CD4-positive, alpha-beta T cell treated with Interleukin-6 at 100 ng/mL for 8 hours (primary cell): ENCODE measurements at places on chromosomes 12 and 14.

GRCh38 chr12:49666176-49666575, 41.0 kb downstream of the FMNL3 start:
- no peak for DNase-seq

- no peak for DNase-seq
These were observed 4.2 kb downstream of the TBK1 start for GRCh38 chr12:64456119-64456518.

DNA sequence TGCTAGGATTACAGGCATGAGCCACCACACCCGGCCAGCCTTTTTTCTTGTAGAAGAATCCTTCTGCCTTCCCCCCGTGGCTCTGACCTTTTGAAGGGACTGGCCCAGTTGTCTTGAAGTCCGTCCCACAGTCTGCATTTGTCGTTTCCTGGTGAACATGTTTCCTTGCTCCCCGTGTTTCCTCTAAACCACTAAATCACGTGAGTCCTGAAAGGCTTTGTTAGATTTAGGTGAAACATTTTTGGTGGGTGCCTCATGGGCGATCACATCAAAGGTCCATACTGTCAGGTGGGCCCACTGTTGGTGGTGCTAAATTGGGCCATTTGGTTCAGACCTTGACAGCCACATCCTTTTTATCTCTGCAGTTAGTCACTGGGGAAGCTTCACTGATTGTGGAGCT, 26.3 kb downstream of the MLXIP start:
- DNase-seq, result no peak

GRCh38 chr14:91244501-91244901, at the start of gene GPR68:
Gene GPR68 (minus strand): TSS chr14:91244704. CDS start chr14:91235050, 9,654 bp downstream.
- DNase-seq, result peak; percentile 51

DNA sequence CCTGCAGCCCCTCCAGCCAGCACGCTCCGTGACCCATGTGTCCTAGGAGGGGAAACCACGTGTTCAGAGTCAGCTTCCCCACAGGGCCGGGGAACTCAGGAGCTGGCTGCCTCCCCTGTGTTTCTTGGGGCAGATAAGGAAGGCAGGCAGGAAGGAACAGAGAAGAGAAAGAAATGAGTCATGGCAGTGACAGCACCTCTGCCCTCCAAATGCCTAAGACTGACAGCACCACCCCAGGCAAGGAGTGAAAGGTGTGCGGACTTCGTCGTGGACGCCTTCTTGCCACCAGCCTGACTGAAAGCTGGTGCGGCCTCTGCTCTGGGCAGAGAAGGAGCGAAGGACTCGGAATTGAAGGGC, 167.0 kb upstream of the FKBP4 start:
- DNase-seq, result no peak

DNA sequence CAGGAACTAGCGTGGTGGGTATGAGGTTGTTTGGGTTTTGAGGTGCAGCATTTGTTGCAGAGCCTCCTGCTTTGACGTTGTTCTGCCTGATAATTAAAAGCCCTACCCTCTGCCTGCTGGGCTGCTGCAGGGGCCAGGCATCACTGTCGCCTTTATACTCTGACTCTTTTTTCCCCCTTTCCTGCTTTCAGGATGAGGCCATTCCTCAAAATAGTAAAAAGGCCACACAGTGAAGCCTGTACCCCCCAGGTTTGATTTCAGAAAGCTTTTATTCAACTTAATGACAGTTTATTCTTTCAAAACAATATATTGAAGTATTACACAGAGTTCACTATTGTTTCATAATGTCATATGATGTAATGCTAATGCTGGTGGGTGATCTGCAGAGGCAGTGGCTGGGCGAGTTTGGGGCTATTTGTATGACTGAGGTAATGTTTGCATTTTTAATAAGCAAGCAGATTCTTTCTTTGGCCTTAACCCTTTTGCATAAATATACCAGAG, 9.1 kb downstream of the BORCS5 start:
- DNase-seq, result no peak

DNA sequence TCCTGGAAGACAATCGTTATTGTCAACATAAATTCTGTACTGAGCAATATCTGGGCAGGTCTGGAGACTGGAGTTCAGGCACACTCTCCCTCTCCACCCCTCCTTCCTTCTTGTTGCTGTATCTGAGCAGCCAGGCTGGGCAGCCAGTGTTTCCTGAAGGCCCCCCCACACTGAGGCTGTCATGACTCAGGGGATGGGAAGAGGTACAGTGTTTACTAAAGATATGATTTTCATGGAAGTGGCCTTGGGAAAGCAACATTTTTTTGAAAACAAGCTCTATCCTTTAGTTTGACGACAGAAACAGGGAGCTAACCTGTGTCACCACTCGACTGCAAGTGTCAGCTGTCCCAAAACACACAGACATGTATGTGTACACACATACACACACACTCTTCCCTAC, 1485.4 kb upstream of the TMEM132C start:
- no peak for DNase-seq

- no peak for DNase-seq
These were observed 252.8 kb downstream of the TMEM117 start for GRCh38 chr12:44088647-44089046.

DNA sequence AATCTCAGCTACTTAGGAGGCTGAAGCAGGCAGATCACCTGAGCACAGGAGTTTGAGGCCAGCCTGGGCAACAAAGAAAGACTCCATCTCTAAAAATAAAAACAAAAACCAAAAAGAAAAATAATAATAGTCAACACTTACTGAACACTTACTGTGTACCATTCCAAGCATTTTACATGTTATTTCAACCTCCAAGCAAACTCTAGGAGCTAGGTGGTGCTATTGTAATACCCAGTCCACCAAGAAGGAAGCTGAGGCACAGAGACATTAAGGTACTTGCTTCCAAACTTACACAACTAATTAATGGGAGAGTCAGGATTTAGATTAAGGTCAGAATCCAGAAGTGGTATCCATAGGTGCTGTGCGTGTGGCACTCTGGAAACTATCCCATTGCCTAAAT, 13.7 kb upstream of the OR6J1 start:
- no peak for DNase-seq

- no peak for DNase-seq
These were observed 43.5 kb downstream of the PRMT8 start for GRCh38 chr12:3534511-3534910.

DNA sequence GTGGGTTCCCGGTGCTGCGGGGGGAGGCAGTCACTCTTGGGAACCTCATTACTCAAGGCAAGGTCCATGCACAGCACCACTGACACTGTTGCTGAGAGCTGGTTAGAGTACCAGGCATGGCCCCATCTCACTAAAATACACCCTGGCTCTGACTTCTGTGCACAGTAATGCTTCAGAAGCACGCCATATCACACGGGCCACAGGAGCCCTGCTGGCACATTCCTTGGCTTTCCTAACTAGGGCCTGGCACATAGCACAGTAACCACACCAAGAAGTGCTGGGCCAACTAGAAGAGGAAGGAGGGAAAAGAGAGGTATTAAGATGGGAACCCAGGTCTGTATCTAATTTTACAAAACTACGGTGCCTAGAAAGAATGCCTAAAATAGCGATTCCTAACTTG, 13.5 kb upstream of the RAB35 start:
- DNase-seq, result no peak

DNA sequence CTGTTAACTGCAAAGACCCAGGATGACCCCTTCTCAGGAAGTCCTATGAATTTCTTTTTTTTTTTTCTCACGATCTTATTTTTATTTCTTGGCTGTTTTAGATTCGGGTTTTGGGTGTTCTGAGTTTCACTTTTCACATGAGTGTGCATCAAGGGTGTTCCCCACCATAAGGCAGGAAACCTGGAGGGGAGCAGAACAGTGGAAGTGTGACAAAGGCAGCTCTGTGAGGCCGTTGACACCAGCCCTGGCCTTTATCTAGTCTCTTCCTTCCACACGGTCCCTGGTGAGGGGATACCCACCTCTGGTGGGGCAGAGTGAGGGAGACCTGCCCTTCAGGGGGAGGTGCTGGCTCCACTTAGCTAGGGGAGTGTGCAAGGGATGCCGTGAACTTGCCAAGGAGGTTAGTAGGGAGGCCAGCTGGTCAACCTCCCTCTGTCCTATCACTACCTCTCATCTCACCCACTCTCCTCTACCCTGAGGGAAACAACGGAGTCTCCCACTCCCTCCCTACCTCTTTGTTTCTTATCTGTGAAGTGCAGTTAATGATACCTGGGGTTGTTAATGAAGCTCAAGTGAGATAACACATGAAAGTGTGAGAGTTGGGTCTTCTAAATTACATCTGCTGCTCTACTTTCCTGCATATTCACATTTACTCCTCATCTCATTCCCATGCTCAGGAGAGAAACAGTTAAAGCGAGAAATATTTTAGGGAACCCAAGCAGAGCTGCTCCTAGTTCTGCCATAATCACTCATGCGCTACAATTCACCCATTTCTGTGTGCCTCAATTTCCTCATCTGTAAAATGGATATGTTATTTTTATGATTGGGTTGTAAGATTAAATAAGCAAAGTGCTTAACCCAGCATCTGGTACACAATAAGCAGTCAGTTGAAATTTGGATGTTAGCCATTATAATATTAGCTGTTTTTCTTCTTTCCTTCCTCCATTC, 4.4 kb upstream of the GALNT6 start:
- no peak for DNase-seq

GRCh38 chr12:3045494-3045893, 31.7 kb upstream of the TSPAN9 start:
- DNase-seq, result no peak

DNA sequence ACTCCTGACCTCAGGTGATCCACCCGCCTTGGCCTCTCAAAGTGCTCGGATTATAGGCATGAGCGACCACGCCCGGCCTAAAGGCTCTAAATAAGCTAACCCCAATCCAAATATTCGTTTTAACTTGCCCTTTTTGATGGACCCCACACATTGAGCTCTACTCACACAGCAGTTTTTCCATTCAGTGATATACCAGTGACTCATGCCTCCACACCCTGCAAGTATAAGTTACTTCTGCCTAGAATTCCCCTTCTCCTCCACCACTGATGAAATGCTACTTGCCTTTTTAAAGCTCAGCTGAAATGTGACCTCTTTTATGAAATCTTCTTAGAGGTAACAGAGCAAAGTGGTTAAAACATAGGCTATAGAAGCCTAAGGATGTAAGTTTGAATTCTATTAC, 68.8 kb downstream of the EXOC5 start:
- DNase-seq, result no peak

DNA sequence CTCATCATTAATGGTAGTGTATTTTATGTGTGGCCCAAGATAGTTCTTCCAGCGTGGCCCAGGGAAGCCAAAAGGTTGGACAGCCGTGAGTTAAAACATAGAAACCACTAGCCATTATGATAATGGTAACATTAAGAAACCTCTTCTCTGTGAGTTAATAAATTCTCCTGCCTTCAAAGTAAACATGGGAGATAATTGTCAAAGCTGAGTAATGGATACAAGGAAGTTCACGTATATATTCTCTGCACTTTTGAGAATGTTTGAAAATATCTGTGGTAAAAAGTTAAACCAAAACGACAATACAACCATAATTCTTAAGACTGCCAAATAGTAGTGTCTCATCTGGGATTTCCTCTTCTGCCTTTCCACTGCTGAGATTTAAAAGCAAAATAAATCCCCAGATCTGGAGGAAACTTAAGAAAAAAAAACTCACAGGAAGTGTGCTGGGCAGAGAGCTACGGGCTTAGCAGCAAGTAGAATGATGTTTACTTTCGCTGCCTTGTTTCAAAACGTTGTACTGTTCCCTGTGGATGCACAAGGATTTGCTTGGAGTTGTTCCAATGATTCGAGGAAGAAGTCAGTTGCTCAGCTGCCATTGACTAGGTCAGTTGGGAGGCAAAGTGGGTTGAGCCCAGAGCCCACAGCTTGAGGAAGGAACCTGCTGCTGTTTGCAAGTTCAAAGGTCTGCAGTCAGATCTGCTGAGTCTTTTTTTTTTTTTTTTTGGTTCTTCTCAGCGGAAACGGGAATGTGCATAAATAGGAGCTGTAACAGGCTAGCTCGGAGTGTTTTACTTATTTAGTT, 1.7 kb downstream of the TPCN1 start:
- DNase-seq, result peak; percentile 19

DNA sequence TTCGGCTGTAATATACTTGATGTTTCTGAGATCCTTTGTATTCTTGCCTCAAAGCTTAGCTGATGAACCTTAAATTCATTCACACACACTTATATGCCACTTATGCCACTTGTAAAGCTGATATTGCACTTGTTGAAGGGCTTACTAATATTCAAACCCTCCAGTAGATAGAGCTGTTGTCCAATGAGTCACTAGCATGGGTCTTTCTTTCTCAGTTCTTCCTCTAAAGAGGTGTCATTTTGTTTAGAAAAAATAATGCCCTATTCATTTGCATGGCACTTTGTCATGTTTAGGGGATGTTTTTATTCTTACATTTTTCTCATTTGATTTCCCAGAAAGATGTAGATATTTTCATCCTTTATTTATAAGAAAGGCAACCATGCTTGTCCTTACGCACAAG, 56.4 kb downstream of the MON2 start:
- no peak for DNase-seq

DNA sequence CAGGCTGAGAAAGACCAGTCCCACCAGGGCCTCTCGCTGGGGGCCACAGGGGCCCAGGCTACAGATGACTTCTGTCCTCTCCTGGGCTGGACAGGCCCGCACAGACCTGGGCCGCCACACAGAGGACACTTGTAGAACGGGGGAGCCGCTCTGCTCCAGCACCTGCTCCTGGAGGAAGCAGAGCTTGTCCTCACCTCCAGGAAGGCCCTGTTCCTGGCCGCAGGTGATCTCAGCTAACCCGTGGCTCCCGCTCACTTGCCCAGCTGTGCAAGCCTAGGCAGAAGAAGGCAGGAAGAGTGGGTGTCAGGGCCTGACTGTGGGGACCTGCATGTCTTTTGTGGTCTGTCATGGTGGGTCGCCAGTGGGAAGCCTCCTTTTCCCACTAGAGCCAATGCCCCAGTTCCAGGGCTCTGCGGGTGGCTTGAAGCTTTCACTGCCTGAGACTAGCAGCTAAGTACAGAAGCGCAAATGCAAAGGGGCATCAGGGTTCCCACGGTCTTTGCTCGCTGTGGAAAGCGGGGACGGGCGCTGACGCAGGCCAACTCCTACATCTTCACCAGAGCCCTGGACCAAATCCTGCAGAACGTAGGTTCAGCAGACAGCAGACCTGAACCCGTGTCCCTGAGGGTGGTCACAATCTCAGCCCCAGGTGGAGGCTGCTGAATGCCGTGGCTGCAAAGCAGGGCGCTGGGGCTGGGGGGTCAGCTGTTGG, 8.8 kb upstream of the CEP170B start:
- no peak for DNase-seq

DNA sequence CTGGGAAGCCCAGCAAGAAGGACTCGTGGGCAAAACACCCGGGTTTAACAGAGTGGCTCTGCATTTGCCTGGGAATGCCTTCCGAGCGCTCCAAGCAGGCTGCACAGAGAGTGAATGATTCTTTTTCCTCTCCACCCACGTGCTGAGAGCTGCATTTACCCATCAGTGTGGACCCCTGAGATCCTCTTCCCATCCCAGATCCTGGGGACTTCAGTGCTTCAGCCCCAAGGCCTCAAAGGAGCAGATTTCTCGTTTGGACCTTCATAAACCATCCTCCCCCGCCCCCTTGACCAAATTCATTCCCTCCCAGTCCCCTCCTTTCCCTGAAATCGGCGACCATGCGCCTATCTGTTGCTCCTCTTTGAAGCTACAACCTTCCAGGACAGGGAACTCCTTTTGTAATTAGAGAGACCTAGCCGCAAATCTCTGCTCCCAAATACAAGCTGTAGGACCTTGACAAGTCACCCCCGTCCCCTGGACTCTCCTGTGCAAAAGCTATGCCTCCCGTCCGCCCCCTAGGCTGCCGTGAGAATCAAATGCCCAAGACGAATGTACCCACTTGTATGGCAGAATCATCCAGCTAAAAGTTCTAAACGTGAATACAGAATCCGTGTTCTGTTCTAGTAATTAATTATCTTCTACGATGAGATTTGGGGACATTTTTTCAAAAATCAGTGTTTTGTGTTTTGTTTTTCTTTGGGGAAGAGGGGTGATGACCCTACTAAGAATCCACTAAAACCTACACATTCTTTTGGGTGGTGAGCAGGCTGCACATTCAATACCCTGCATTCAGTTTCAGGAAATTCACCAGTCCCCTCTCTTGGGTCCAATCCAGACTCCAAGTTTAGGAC, 8.8 kb downstream of the TBX5 start:
- no peak for DNase-seq
